ENCODE measurements at places on chromosomes 6 and 20. TPM values are rescaled to one million over a fixed set of nuclear protein-coding genes. Genes with fewer than 3 reads are reported as not detected.

IRF4 gene
- total RNA-seq, result 0.15 TPM

ADIG gene
- total RNA-seq, result not detected

DNA sequence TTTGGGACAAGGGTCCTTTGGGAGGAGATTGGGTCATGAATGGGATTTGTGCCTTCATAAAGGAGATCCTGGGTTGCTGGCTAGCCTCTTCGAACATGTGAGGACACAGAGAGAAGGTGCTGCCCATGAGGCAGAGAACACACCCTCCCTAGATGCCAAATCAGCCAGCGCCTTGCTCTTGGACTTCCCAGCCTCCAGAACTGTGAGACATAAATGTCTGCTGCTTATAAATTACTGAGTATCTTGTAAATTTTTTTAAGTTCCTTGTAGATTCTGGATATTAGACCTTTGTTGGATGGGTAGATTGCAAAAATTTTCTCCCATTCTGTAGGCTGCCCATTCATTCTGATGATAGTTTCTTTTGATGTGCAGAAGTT is 297.5 kb upstream of the FOXQ1 start:
- peaks cover 77% of the 10 kb centered on the region for H3K27me3 ChIP-seq
- DNase-seq, result no peak
- no peak overlapping the region for H3K27ac ChIP-seq
- no peak overlapping the region for H3K4me3 ChIP-seq

GRCh38 chr20:8918145-8918544 is 150.7 kb upstream of the PLCB4 start:
- DNase-seq, result no peak
- no peaks in the 10 kb centered on the region for H3K36me3 ChIP-seq
- no peaks in the 10 kb centered on the region for H3K4me1 ChIP-seq
- H3K27me3 ChIP-seq, result no peaks in the 10 kb centered on the region
- no peak overlapping the region for H3K27ac ChIP-seq

GRCh38 chr6:124254941-124255685 is 451.4 kb downstream of the NKAIN2 start:
- no peak overlapping the region for H3K4me3 ChIP-seq
- no peak overlapping the region for H3K27ac ChIP-seq
- H3K36me3 ChIP-seq, result no peaks in the 10 kb centered on the region
- DNase-seq, result no peak
- no peaks in the 10 kb centered on the region for H3K27me3 ChIP-seq
- no peaks in the 10 kb centered on the region for H3K4me1 ChIP-seq
